Natural killer cell treated with Interleukin-12 subunit alpha and Interleukin-12 subunit beta and Interleukin-15 and Interleukin-18, amount 100 ng/mL, for 72 hours (primary cell): ENCODE measurements at places on chromosomes 7 and 10.

DNA sequence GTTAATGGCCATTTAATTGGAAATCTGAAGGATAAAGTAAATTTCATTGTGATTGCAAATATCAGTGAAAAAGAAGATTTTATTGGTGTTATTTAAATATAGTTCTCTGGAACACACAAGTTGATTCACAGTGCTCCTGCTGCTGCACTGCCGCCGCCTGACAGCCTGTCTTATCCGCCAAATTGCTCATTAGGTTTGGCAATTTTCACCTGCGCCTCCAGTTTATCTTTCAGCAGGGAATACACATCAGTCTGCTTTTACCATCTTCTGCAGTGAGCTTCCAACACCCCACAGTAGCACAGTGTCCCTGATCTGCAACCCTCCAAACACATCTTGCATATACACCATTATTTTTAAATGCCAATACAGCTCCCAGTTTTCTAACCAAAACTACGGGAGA is 308.3 kb downstream of the PARD3 start:
- no peak for DNase-seq

DNA sequence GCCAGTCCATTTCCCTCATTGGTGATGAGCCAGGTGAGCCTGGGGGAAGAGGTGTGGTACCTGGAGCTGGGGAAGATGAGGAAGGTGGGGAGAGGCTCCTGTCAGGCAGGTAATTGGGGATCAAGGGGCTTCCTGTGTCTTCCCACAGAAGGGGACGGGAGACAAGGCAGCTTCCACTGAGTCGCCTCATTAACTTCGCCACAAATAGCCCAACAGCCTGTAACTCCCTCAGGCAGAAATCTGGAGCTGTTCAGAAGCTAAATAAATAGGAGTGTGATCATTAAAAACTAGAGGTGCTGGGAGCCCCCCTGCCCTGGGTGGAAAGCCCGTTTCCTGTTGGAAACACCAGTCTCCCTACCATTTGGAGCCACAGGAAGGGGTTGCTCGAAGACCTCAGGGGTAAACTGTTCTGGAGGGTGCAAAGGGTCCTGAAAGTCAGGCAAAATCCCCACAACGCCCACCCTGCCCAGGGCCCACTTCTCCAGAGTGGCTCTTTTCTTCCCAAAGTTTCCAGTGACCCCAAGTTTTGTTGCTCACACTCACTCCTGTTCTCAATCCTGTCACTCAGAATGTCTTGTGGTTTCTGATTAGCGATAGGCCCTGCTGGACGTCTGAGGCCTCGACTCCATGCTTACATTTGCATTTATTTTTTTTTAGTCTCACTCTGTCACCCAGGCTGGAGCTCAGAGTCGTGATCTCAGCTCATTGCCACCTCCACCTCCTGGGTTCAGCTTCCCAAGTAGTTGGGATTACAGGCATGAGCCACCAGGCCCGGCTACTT is 25.7 kb downstream of the UNC5B start:
- DNase-seq: no peak

GRCh38 chr10:15738270-15738925 is 18.7 kb upstream of the ITGA8 start:
- DNase-seq: no peak

GRCh38 chr7:127979728-127980126 is 51.5 kb downstream of the LRRC4 start:
- no peak for DNase-seq

DNA sequence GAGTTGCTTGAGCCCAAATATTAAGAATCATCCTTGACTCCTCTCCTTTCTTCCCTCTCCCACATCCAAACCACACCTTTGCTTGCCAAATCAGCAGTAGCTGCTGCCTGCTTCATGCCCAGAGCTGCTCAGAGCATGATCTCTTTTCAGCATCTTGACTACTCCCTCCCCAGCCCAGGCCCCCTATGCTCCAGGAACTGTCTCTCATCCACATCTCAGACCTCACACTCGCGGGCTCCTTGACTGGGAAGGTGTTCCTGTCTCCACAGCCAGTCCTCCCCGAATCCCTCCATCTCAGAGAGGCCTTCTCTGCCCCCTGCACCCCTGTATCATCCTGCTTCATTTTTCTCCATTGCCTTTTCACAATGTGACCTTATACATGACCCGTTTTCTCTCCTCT is 157.0 kb downstream of the DNAJB6 start:
- no peak for DNase-seq

DNA sequence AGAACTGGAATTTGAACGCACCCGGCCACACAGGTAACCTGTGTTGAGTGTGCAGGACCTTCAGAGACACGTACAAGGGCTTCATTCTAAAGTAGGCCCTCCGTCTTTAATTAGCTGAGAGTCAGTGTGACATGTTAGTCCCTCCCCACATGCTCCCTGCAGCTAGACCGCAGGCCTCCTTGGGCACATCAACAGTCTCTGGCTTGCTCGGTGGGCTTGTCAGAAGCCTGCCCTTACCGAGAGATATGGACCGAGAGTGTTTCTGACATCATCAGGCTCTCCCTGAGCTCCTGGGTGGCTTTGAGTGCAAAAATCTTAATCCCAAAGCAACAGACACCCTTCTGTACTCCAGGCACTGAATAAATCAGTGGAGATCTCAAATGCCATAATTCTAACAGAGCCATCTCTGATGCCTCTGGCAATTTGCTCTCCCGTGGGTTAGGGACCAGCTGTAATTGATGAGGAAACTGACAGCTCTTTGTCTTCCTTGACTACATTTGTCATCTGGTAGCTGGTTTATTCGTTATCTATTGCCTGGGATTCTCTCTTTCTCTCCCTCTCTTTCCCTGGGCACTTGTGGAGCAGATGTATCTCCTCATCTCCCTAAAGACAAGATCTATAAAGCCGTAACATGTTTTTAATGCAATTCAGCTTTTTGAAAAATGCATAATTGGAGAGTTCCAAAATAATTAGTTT is 850.6 kb downstream of the TYW1 start:
- DNase-seq: no peak

GRCh38 chr10:93193906-93194305 is 120.2 kb downstream of the CYP26A1 start:
- no peak for DNase-seq

DNA sequence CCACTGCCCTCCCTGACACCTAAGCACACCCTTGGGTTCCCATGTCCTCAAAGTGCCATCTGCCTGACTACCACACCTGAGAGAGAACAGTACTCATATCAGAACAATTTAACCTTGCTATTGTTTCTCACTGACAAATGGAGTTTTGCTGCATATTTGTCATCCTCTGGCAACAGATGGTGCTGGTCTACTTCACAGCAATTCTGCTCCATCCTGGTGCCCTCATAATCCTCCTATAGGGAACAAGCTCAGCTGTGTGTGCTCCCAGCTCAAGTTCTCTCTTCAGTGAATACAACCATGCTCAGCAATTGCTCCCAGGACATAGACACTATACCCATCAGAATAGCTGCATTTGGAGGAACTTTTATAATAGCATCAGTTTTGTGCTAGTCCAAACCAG is 32.8 kb upstream of the ITGB1 start:
- DNase-seq: no peak

GRCh38 chr10:79049931-79050895 is 18.6 kb upstream of the ZMIZ1 start:
- no peak for DNase-seq

DNA sequence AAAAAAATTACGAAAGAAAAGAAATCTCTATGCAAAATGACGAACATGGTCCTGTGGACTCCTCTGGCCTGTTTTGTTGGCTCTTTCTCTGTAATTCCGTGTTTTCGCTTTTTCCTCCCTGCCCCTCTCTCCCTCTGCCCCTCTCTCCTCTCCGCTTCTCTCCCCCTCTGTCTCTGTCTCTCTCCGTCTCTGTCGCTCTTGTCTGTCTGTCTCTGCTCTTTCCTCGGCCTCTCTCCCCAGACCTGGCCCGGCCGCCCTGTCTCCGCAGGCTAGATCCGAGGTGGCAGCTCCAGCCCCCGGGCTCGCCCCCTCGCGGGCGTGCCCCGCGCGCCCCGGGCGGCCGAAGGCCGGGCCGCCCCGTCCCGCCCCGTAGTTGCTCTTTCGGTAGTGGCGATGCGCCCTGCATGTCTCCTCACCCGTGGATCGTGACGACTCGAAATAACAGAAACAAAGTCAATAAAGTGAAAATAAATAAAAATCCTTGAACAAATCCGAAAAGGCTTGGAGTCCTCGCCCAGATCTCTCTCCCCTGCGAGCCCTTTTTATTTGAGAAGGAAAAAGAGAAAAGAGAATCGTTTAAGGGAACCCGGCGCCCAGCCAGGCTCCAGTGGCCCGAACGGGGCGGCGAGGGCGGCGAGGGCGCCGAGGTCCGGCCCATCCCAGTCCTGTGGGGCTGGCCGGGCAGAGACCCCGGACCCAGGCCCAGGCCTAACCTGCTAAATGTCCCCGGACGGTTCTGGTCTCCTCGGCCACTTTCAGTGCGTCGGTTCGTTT is 83.5 kb upstream of the SLF2 start:
- no peak for DNase-seq

DNA sequence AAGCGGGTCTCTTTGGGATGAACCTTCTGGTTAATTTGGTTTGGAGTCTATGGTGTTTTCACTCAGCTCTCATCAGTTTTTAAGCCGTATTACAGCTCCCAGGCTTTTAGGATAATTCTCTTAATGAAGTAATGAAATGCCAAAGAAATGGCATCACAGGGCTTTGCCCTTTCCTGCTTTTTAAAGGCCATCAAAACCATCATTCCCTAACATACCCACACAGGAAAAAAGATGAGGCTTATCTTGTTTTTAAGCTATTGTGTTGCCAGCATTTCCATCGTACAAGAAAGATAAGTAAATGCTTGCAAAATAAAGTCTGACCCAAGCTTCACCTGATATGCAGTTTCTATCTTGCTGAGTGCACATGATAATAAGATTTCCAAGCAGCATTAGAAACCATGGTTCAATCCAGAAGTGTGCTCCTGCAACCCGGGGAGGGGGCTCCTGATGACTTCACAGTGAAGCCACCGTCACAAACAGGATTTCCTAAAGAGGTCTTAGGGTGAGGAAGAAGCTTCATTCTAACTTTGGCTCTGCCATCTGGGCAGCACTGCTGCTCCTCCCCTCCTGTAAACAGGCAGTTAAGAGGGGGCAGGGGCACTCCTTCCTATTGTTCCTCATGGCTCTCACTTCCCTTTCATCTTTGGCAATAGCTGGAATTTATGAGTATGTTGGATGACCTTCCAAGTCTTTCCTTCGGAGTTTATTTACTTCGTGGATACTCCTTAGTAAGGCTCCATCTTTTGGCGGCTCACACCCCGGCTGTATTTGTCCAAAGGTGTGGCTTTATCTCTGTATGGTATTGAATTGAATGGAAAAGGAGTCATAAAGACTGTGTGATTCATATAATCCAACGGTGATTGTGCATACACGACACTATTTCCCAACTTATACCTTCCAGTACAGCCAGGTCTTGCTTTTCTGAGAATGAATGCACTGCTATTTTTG is 55.2 kb upstream of the FAM133B start:
- DNase-seq: no peak

DNA sequence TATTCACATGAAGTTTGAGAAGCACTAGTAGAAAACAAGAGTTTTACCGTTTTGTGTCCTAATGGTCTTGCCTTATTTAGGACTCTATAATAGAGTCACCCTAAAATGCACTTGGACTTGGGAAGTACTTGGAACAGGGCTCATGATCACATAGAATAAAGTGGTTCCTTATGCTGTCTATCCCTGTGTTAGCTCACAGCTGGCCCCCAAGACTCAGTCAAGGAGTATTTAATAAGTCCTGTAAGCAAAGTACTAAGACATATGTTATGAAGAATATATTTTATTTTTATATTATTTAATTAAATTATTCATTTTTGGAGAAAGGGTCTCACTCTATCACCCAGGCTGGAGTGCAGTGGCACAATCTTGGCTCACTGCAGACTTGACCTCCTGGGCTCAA is 54.5 kb downstream of the XRCC2 start:
- no peak for DNase-seq

DNA sequence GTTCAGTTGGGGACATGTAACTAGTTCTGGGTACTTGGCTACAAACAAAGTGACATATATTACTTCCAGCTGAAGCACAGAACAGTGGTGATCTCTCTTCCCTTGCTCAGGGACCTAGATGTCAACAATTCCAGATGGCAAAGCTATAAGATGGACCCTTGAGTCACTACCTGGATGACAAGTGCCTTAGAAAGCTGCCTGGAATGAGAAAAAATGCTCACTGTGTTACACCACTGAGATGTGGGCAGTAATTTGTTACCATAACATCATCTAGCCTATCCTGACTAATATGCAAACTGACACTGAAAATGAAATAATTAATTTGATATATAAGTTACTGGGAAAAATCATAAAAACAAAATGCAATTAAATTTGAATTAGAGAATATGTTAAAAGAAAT is 16.4 kb upstream of the CTTNBP2 start:
- no peak for DNase-seq

DNA sequence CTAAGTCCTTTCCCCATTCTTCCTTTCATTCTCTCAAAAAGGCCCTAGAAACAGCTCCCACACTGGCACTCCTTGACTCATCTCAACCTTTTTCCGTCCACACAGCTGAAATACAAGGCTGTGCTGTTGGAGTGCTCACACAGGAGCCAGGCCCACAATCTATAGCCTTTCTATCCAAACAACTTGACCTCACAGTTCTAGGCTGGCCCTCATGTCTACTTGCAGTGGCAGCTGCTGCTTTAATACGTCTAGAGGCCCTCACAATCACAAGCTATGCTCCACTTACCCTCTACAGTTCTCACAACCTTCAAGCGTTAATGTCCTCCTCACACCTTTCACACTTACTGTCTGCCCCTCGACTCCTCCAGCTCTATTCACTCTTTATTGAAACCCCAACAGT is 12.0 kb upstream of the LRRC61 start:
- no peak for DNase-seq

DNA sequence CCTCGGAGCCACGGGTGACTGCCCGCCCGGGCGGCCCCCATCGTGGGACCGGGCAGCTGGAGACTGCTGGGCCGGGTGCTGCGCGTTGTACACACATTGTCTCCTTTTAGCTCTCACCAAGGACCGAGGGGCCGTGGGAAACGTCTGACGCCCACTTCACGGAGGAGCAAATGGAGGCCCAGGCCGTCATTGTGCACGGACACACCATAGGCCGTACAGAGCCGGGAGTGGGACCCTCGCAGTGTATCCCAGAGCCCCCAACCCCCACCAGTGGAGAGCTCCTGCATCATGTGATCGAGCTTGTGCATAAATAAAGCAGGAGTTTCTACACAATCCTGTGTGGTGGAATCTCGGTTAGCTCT is 722 bp downstream of the DENND10 start:
- no peak for DNase-seq

GRCh38 chr10:86824151-86824550 is 67.7 kb downstream of the BMPR1A start:
- no peak for DNase-seq

DNA sequence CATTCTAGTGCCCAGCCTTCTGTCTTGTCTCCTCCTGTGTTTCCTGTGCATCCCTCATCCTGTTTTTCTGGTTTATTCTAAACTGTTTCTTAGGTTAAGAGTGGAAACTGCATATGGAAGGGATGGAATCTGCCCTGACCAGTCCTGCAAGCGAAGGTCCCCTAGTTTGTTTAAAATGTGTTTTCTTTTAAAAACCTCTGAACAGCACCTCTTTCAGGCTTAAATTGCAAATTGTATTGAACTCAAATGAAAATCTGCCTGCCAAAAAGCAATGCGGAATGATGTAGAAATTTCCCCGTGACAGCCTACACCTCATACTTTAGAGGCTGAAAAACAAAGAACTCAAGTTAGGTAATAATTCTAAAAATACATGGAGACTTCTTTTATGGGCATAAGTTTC is 222.8 kb upstream of the IMMP2L start:
- no peak for DNase-seq

- DNase-seq: no peak
These were observed 14.5 kb downstream of the FAM24B start for GRCh38 chr10:122864901-122865300.
